ENCODE measurements at places on chromosomes 13 and 19.
A peak's percentile ranks its signal among the peaks of the same experiment; 100 is the strongest.

- no peak for DNase-seq
Observed at GRCh38 chr13:100545684-100546061, 42.9 kb downstream of the GGACT start.

DNA sequence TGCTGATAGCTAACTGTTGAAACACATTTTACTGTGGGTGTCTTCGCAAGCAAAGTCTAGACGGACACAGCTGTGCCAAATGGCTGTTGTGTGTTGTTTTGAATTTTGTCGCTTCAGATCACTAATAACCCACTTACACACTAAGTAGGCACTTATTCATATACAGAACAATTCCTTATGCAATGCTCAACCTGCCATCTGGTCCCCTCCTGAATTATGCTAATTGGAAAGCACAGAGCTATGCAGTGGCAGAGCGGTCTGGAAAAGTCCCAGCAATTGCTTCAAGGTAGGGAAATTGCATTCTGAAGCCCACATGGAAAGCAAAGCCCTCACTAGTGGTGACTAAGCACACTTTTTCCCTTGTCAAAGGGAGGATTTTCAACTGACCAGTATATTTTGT, 69.9 kb downstream of the C13orf42 start:
- DNase-seq = no peak

DNA sequence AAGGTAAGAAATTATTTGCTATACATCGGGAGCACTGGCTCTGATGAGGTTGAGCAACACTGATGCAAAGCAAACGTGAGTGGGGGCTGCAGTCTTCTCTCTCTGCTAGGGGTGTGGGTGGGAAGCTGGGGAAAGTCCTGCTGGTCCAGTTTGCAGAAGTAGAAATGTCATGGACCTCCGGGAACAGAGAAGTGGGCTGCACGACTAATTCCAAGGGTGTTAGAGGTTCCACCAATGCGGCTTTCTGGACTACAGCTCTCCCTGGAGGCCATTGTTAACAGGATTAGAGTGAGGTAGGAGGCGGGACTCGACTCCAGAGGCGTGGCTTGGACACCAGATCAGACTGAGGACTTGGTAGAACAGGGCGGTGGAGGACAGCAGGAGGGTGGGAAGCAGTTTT, 5.7 kb upstream of the FBXO27 start:
- no peak for DNase-seq

- DNase-seq = no peak
Observed at GRCh38 chr19:1263188-1263587, 5.9 kb upstream of the CIRBP start.

GRCh38 chr13:77620138-77620537, 77.3 kb upstream of the SLAIN1 start:
- no peak for DNase-seq

- DNase-seq = no peak
Observed at GRCh38 chr13:21703846-21704245, 33.0 kb downstream of the FGF9 start.

DNA sequence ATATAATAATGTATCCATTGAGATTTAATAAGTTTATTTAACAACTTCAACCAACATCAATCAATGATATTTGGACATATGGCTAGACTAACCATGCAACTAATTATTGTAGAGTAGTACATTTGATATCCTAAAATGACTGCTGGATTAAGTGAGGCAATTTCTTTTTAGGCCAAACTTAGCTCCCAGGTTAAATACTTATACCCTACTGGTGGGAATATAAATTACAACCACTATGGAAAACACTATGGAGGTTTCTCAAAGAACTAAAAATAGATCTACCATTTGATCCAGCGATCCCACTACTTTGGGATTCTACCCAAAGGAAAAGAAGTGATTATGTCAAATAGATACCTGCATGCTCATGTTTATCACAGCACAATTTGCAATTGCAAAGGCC, 345.8 kb downstream of the RBM26 start:
- DNase-seq = no peak

DNA sequence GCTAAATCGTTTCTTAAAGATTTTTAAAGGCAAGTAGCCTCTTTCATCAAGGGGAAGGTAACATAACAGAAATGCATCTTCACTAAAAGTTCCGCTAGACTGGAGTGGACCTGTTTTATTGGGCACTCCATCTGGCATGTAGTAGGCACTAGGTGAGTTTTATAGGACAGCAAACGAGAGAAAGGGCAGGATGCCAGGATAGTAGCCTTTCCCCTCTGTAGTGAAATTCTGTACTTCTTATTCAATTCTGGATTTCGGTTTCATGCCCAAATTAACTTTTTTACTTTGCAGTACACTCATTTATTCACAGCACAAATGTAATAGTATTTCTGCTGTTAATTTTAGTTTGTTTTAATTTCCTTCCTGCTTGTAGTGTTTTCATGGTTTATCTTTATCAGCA, 45.2 kb downstream of the GPR180 start:
- DNase-seq = no peak

DNA sequence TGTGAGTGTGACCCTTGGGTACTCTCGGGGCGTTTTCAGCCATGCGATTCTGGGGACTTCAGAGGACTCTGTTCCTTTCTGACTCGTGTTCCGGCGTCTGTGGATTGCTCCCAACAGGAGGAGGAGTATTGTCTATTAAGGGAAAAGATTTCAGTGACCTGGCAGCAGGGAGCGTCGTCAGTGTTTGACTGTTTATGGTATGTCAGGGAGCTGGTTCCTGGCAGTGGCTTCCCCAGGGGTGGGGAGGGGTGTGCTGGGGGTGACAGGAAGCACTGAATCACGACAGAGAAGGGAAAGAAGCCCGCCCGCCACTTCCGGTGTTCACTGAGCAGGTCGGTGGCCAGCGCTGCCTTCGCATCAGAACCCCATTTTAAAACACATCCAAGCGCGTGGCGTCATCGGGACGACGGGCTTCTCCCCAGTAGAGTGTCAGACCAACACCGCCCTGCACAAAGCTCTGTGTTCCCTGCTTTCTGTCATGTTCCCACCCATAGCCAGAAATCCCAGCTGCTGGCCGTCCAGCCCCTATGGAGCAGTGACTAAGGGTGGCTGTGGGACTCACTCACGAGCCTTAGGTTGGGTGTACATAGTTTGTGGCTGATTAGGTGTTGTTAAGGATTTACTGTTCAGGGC, 33.8 kb downstream of the COL4A2 start:
- DNase-seq = no peak

- DNase-seq = no peak
Observed at GRCh38 chr19:56131651-56132050, 9.4 kb upstream of the ZNF444 start.

- DNase-seq = no peak
Observed at GRCh38 chr19:343451-343931, 1.1 kb downstream of the MIER2 start.

GRCh38 chr13:33537676-33538075, 252.1 kb upstream of the STARD13 start:
- no peak for DNase-seq

DNA sequence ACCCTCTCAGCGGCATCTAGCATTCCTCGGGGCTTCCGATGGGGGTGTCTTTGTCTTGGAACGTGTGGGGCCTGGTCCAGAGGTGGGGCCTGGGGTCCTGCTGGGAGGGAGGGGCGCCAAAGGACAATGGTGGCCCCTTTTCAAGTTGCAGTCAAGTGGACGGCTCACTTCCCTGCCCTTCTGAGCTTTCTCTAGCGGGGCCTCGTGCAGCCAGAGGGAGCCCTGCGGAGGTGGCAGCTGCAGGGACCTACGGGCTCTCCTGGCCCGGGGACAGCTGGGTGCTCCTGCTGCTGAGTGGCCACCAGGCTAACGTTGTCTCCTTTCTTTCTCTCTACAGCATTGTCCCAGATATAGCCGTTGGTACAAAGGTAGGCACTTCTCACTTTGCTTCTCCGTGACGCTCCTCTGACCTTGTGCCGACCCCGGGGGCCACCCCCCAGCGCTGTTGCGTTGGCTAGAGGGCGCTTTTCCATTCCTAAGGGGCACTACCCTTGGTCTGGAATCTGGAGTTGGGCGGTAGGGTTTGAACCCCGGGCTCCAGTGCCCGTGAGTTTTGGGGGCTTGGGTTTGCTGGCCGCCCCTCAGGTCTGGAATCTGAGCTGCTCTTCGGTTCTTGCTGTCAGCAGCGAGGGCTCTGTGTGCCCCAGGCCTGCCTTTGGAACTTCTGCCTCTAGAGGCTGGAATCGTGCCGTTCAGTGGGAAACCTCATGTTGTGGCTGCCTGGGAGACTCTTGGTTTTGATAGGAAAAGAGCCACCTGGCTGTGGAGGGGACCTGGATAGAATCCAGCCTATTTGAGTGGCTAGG, 2.0 kb downstream of the PTBP1 start:
- DNase-seq = no peak

GRCh38 chr19:28880735-28881401, 332.1 kb downstream of the UQCRFS1 start:
- no peak for DNase-seq

- DNase-seq = no peak
Observed at GRCh38 chr19:17129377-17129776, 53.8 kb downstream of the MYO9B start.

DNA sequence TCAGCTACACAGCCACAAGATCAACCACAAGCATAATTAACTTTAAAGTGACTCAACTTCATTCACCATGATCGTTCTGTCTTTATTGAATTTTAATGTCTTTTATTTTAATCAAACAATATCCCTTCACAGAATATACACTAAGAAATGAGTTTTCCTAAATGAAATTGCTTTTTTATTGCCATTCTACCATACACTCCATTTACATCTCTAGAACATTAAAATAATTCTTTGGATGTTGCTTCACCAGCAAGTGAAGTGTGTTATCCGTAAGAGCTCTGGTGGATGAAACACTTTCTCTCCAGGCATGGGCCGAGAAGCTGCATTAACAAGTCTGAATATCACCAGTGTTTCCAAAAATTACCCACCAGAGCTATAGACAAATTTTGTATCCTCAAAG, 789.2 kb downstream of the PCDH9 start:
- no peak for DNase-seq

- no peak for DNase-seq
Observed at GRCh38 chr13:94317063-94317491, 162.4 kb downstream of the DCT start.

DNA sequence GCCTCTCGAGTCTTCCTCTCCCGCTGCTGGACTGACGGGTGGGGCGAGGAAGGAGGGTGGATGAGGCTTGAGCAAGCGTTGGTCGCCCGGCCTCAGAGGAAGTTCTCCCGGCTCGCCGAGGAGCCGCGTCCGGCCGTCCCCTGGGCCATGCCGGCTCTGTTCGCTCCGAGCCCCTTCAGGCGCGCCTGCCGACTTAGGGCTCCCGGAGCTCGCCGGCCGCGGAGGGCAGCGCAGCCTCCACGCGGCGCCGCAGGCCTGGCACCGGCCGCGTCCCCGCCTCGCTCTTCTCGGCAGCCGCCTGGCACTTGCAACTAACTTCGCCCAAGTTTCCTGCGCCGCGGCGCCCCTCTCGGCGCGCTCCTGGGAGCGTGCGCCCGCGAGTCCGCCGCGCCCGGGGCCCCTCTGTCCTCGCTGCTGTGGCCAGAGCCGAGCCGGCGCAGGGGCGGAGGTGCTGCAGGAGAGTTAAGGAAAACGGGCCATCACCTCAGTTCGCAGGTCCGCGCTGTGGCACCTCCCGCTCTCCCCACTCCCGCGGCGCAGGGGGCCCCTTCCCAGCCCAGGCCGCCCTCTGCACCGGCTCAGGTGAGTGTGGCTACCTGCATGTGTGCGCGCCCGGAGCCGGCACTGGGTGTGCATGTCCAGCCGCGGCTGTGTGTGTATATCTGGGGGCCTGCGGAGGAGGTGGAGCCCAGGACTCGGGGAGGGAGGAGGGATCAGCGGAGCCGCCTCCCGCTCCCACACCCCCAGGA, 641 bp upstream of the SOX21 start:
- DNase-seq = no peak

GRCh38 chr13:104616990-104617389, 1550.8 kb upstream of the SLC10A2 start:
- DNase-seq = no peak

DNA sequence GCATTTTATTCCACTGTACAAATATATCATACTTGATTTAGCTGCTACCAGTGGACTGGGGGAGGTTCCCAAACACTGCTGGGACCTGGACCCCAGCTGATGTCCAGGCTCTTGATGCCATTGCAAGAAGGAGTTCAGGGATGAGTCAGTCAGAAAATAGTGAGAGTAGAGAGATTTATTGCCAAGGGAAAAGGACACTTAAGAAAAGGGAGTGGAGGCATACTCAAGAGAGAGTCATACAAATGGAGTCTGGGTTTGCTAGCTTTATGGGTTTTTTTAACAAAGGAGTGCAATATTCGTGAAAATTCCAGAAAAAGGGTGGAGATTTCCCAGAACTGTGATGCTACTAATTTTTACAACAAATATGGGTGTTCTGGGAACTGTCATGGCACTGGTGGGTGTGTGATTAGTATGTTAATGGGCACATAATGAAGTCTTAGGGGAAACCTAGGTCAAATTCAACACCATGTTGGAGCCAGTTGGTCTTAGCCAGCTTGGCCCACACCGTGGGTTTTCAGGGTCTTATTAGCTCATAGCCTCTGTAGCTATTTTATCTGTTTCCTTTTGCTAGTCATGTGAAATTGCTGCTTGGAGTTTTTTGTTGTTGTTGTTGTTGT, 36.2 kb downstream of the GPC6 start:
- no peak for DNase-seq

GRCh38 chr19:42249149-42249750, 5.7 kb downstream of the ERF start:
- DNase-seq = no peak

GRCh38 chr13:77176350-77176749, 149.4 kb upstream of the FBXL3 start:
- DNase-seq = peak; percentile 12

DNA sequence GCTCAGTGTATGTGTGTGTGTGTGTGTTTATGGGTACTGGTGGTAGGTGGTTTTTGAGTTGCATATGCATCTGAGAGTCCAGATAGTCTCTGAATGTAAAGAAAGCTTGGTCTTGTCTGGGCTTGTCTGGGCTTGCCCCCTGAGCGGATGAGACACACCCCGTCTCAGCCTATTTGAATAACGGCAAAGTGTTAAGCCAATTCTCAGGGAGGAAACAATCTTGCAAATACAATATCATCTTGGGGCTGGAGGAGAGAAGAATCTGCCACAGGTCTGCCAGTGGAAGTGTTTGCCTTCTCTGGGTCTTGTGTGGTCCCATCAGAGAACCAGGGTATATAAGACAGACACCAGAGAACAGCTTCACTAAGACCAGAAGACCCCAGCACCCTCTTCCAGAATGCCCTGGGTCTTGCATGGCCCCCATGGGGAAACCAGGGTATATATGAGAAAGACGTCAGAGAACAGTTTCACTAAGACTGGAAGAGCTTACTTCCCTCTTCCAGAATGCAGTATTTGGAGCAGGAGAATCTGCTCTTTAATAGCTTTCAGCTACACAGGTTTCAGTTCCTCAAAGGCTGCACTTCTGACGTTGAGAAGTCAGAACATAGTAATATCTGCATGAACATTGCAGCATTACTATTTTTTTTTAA, 13.3 kb downstream of the CD70 start:
- no peak for DNase-seq

- no peak for DNase-seq
Observed at GRCh38 chr13:51278426-51279130, 56.4 kb downstream of the FAM124A start.

DNA sequence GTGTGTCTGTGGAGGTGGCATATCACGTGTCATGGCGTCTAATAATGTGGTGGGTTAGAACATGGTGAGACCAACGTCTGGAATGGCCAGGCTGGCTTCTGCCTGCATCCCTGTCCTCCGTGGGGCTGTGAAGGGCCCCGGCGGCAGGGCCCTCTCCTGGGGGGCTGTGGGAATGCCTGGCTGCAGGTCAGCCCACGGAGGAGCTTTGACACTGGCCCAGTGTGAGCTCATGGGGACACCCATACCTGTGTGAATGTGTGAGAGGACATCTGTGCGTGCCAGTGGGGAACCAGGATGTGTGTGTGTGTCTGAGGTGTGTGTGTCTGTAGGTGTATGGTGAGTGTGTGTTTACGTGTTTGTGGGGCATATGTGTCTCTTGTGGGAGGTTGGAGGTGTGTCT, 300.1 kb downstream of the TEX29 start:
- DNase-seq = no peak
